ENCODE measurements at places on chromosomes 4 and X.

- no peak for DNase-seq
Observed at GRCh38 chr4:4995908-4996265, 23.4 kb downstream of the CYTL1 start.

- DNase-seq, result no peak
Observed at GRCh38 chrX:11579636-11580600, 85.8 kb downstream of the ARHGAP6 start.

GRCh38 chr4:89486042-89486441 lies 178.4 kb upstream of the GPRIN3 start:
- DNase-seq, result no peak

DNA sequence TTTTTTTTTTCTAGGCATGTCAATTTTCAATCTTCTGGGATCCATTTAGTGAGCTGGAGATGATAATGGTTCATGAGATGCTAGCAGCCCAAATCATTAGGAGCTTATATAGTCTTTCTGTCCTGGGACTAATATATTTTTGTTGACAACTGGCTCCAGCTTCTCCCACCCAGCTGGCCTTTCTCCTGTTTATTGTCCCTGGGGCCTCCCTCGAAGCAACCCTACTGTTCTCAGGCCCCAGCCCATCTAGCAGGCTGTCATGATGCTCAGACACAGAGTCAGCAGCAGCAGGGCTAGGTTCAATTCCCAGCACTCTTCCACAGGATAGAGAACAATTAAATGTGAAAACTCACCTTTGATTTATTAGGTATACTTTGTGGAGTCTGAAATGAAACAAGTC lies 127.6 kb upstream of the MID1 start:
- no peak for DNase-seq

GRCh38 chr4:163404580-163404979 lies 60.9 kb downstream of the NPY5R start:
- no peak for DNase-seq

GRCh38 chrX:154459832-154460231 lies 1.8 kb downstream of the PLXNA3 start:
- DNase-seq, result no peak

GRCh38 chrX:14095702-14096101 lies 66.0 kb upstream of the GEMIN8 start:
- no peak for DNase-seq

GRCh38 chr4:167492007-167492406 lies 257.7 kb upstream of the SPOCK3 start:
- no peak for DNase-seq

DNA sequence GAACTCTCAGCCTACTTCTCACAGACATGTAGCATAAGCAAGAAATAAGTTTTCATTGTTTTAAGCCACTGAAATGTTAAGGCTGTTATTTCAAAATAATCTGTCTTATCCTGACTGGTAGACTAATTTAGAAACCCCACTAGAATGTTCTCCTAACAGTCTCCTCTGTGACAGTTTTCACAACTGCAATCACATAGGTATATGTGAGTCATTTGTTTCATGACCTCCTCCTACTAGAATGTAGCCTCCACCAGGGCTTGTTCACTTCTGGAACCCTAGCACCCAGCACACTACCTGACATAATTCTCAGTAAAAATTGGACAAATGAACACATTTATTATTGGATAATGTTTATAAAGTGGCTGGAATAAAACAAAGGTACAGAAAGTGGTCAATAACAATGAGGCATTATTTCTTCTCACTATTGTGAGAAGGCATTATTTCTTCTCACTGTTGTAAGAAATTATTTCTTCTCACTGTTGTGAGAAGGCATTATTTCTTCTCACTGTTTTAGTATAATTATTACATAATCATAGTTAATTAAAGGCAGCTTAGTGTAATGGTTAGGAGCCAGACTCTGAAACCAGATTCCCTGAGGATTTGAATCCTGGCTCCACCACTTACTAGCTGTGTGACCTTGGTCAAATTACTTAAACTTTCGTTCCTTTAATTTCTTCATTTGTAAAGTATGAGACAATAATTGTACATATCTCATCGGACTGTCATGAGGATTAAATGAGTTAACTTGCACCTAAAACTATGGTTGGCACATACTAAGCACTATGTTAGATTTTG lies 251.5 kb downstream of the RASL11B start:
- DNase-seq, result no peak

GRCh38 chr4:73315091-73315490 lies 56.5 kb upstream of the ANKRD17 start:
- no peak for DNase-seq

- no peak for DNase-seq
Observed at GRCh38 chr4:40844261-40844660, 94.5 kb downstream of the NSUN7 start.

GRCh38 chr4:61723492-61723891 lies 523.4 kb downstream of the ADGRL3 start:
- no peak for DNase-seq

DNA sequence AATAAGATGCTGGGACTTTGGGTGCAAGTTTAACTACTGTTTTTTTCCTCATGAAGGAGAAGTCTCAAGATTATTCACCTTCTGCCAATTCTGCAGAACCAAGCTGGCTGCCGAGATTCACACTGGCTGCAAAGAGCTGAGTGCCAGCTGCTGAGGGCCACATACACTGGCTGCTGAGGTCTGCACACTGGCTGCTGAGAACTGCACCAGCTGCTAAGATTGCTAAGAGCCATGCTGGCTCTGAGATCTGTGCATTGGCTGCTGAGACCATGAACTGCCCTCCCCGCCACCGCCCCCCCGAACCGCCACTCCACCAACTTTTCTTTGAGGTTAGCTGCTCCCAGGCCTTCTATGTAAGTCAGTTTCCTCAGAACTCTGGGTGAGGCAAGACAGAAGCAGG lies 330.3 kb downstream of the CBLL2 start:
- no peak for DNase-seq

DNA sequence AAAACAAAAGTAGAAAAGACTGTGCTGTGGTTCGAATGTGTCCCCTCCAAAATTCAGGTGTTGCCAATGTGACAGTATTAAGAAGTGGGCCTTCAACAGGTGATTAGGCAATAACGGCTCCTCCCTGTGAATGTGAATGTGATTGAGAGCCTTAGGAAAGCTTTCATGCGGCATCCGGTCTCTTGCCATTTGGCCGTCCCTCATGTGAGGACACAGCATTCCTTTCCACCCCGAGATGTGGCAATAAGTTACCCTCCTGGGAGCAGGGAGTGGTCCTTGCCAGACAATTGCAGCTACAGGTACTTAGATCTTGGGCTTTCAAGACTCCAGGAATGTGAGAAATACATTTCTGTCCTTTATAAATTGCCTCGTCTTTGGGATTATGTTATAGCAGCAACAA lies 129.3 kb downstream of the CPEB2 start:
- DNase-seq, result no peak

GRCh38 chrX:10971759-10972158 lies 139.4 kb upstream of the HCCS start:
- DNase-seq, result no peak

DNA sequence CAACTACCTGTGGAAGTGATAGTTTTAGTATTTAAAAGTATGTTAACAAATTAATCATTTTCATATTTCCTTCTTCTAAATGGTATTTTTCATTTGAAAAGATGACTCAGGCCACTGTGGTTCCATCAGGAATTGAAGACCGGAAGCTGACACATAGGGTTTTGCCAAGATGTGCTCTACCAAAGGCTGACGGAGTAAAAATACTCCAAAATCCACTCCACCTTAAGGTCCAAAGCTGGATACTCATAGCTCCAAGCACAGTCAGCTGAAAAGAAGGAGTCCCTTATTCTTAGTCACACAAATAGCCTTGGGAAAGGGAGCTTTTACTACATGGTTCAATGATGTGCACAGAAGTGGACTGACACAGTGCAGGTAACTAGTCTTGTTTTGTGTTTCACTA lies 472.0 kb downstream of the ARAP2 start:
- DNase-seq, result peak; percentile 21

All from SW 1271 (cell line).